Suppressor macrophage (primary cell): ENCODE measurements at places on chromosomes 4 and X.

GRCh38 chrX:63434665-63435064 lies 83.5 kb upstream of the SPIN4 start:
- no peak for DNase-seq

GRCh38 chr4:81431971-81432370 lies 39.7 kb downstream of the RASGEF1B start:
- no peak for DNase-seq

GRCh38 chr4:122784261-122784660 lies 42.4 kb upstream of the FGF2 start:
- DNase-seq: no peak

DNA sequence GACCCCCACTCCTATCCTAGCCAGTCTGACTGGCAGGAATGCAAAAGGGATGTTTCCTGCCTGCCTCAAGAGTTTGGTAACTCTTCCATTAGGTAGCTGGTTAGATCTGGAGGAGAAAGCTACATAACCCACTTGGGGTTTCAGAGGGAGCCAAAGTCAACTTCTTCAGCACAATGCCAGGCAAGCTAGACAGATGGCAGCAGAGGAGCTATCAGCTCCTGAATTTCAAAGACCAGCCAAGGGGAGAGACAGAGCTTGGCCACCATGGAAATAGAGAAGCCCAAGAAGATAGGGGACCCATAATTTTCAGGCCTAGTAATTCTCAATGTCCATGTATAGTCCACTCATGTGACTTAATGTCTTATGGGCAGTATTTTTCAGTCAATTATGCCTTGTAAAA lies 56.4 kb downstream of the PGRMC1 start:
- DNase-seq: peak; percentile 5

DNA sequence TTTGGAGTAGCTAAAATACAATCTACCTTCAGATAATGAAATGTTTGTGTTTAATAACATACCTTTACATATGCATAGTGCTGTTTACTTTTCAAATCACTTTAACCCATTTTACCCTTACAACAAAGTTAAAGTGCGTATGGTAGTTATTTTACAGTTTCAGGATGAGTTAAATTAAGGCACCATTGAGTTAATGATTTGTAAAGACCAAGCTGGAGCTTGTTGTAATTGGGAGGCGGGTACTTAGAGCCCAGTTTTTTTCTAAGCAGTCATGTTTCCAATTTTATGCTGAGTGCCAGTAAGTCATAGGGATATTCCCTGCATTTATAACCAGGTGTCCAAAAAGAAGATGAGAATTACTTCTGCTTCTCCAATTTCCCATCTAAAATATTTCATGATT lies 84.2 kb upstream of the NRK start:
- no peak for DNase-seq

DNA sequence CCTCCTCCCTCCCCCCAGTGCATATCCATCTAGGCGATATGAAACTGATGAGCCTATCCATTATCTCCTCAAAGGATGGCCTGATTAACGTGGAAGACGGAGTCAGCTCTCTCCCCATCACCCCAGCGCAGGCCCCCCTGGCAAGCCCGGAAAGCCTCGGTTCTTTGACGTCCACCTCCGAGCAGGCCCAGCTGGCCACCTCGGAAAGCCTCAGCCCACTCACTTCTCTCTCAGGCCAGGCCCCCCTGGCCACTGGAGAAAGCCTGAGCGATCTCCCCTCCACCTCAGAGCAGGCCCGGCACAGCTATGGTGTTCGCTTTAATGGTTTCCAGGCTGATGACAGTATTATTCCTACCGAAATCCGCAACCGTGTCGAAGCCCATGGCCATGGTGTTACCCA lies 14.8 kb downstream of the GABRQ start:
- DNase-seq: no peak

DNA sequence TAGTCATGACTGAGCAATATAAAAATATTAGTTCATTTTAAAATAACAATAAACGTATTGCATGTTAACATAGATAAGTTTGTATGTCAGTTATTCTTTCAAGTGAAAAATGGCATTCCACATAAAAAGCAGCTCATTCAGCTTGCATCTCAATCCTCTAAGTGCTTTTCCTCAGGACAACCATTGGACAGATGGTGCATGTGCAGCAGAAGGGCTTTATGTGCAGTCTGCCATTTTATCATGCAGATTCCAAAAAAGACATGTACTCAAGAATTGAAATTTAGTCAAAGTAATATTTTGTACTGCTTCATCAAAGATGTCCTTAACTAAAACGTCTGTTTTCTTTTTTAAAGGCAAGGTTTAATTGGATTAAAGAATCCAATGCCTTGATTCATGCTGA lies 93.4 kb downstream of the RS1 start:
- DNase-seq: no peak

DNA sequence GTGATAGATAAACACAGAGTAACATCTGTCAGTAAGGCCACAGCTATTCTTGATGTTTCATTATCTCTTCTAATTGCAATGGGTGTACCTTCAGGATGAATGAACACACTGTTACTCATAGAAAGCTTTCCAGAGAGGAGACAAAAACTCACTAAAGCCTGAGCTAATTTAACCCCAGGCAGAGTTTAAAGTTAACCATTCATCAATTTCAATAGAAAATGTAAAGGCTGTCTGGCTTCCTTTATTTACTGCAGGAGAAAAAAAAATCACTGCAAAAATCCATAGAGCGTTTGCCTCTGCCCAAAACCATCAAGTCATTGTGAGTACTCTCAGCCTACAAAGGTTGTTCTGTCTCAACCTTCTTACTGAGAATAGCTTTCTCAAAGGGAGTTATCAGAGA lies 376.9 kb downstream of the PPP4R3C start:
- DNase-seq: no peak
